ENCODE measurements at places on chromosomes 16 and 17.

- no peak for DNase-seq
Measured at GRCh38 chr17:59637611-59638310, 18.1 kb downstream of the CLTC start.

DNA sequence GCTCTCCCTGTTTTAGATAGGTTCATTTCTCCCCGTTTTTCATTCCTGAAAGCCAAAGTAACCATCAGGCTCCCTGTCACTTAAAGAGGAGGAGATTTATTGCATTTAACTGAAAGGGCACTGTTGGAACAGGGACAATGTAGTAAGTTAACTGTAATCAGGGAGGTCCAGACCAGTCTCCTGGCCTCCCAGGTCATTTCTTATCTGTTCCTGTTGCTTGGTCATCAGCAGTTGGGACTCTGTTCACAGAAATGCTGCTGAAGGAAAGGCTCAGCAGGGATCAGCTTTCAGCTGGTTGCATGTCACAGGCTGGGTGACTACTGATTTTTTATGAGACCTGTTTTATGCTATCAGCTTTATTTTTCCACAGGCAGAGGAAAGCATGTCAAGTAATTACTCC, 622.6 kb upstream of the GOT2 start:
- no peak for DNase-seq

GRCh38 chr17:76103274-76104139, at the start of gene EXOC7:
EXOC7 (minus strand) TSS chr17:76103787; CDS start chr17:76103692, 95 bp downstream.
- DNase-seq = peak; percentile 86

GRCh38 chr17:21210411-21211076, 3.4 kb downstream of the TMEM11 start:
- no peak for DNase-seq

- DNase-seq = peak; percentile 51
Measured at GRCh38 chr16:4358831-4359561, 7.9 kb upstream of the PAM16 start.

DNA sequence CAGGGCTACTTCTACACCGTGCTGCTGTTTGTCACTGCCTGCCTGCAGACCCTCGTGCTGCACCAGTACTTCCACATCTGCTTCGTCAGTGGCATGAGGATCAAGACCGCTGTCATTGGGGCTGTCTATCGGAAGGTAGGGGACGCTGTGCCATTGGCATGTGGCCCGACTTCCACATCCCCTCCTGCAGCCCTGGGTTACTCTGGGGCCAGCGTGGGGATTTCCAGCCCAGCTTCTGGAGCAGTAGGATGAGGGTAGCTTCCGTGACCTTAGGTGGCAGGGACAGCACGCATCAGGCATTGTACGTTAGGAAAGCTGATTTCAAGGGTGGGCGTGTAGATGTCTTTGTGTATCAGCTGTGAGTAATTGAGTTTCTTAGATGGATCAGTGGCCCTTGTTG, 96.5 kb downstream of the ABCC1 start:
- no peak for DNase-seq

GRCh38 chr16:31179219-31179746, 656 bp upstream of the FUS start:
- DNase-seq = no peak

- DNase-seq = no peak
Measured at GRCh38 chr16:57299009-57299718, 14.7 kb upstream of the PLLP start.

- DNase-seq = peak; percentile 62
Measured at GRCh38 chr17:83083368-83084201, 4.2 kb downstream of the METRNL start.

DNA sequence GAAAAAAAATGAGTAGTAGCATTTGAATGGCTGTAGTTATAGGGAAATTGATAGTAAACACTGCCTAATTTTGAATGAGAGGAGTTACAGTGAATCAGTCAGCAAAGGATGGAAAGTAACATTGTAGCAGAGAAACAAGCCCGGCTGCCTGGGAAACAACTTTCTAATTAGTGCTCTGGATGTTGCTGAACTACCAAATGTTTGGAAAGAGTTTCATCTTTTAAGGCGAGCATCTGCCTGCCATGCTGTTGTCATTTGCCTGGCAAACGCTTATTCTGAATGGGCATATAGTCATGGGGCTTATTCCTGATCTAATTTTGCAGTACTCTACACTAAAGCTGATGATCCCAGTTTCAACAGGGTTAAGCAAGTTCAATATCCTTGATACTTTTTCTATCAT, 138.6 kb downstream of the CDH11 start:
- no peak for DNase-seq

DNA sequence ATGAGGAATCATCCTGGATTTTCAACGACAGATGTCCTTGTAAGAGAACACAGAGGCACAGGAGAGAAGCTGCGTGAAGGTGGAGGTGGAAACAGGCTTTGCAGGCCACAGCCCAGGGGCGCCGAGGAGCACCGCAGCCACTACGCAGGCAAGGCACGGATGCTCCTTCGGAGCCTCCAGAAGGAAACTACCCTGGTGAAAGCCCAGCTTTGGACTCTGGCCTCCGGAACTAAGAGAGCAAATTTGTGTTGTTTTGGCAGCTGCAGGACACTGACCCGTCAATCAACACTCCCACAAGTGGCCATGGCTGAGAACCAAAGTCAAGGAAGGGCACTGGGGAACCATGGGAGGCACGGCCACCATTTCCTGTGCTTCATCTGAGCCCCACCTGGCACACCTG, 3.4 kb downstream of the ARL16 start:
- no peak for DNase-seq

- no peak for DNase-seq
Measured at GRCh38 chr16:57373117-57373947, 1.0 kb downstream of the CX3CL1 start.

GRCh38 chr17:6305613-6306360, 129.1 kb downstream of the AIPL1 start:
- no peak for DNase-seq

GRCh38 chr16:48580925-48581500, 29.0 kb downstream of the N4BP1 start:
- no peak for DNase-seq

DNA sequence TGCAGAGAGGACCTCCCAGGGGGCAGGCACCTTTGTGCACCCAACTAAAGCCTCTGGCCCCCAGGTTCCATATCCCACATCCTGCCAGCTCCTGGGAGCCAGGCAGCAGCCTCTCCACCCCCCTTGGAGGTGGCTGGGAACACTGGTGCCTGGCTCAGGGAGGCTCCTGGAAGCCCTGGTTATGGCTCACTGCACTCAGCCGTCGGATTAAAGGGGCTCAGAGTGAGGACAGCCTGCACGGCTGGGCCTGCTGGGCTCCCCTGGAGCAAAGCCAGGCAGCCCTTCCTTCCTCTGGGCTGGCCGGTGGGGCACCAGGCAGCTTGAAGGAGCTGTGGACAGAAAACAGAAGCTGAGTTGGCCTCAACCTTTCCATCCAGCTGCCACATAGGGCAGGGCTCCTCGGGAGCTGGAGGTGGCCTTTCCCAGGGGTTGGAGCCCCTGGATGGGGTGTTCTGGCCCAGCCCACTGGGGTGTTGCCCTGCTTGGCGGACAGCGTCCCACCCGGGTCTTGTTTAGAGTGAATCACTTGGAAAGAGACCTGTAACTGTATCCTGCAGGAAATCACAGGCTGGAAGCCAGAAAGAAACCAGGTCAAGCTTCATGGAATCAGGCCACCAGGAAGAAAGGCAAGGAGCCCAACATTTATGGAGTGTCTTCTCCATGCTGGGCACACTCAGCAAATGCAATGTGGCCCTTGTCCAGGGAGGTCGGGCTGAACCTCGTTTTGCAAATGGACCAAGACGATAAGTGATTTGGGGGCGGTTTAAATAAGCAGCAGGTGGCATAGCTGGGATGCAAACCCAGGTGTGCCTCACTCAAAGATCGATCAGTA, 253.3 kb downstream of the SOX9 start:
- no peak for DNase-seq

GRCh38 chr16:54239456-54239855, 47.1 kb downstream of the IRX3 start:
- no peak for DNase-seq

- no peak for DNase-seq
Measured at GRCh38 chr16:58128711-58129096, 477 bp downstream of the CFAP20 start.

DNA sequence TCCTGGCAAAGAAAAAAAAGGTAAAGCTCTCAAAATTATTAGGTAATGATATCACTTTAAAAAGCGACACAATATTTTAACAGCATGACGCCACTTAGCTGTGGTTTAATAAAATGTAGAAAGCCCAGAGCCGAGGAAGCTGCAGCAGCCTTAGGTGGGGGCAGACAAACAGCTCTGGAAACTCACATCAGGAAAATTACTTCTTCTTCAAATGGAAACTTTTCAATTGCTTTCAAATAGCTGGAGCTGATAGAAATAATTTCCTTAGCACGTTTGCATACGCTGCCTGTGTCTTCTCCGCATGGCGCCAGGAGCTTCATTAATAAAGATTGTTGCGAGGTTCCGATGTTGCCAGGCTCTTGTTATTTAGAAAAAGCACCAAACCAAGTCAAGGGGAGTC, 835.3 kb upstream of the EEF2KMT start:
- no peak for DNase-seq

DNA sequence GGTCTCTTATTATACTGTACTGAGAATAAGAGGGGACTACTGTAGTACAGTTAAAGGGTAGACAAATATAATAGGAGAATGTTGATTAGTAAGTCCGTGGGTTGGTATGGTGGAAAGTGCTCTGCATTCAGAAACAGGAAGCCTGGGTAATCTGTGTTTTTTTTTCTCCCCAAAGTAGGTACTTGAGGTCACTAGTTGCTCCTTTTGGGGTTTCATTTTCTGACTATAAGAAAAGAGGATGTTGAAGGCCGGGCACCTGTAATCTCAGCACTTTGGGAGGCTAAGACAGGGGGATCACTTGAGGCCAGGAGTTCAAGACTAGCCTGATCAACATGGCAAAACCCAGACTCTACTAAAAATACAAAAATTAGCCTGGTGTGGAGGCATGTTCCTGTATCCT, 42.0 kb upstream of the MMD start:
- DNase-seq = no peak

GRCh38 chr17:36198831-36199465, 2.4 kb upstream of the CCL3L1 start:
- no peak for DNase-seq

DNA sequence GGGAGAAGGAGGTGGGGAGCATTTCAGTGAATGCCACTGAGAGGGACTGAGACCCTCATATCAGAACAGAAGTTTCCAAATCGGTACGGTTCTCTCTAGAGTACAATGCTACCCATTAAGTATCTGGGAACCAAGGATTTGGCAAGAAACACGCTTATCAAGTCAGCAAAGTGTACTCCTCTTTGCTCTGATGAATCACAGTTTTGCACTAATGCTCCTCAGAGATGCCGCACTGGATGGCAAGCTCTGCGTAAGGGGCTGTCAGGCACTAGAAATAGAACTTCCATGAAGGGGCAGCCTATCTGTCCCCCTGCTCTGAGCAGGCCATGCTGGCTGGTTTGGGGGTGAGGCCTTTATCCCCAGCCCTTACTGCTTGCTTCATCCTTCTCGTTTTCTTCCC, 4.8 kb upstream of the ABCC12 start:
- no peak for DNase-seq

- DNase-seq = no peak
Measured at GRCh38 chr17:64502021-64502420, 4.1 kb downstream of the DDX5 start.

Data from stimulated activated CD8-positive, alpha-beta memory T cell treated with anti-CD3 and anti-CD28 coated beads, Interleukin-7, amount 100 ng/mL, for 1 hour (primary cell).